Stimulated activated CD4-positive, alpha-beta T cell treated with anti-CD3 and anti-CD28 coated beads, Interleukin-12 subunit alpha, Interleukin-12 subunit beta, amount 100 ng/mL, for 24 hours (primary cell): ENCODE measurements at places on chromosomes 2 and 18.

DNA sequence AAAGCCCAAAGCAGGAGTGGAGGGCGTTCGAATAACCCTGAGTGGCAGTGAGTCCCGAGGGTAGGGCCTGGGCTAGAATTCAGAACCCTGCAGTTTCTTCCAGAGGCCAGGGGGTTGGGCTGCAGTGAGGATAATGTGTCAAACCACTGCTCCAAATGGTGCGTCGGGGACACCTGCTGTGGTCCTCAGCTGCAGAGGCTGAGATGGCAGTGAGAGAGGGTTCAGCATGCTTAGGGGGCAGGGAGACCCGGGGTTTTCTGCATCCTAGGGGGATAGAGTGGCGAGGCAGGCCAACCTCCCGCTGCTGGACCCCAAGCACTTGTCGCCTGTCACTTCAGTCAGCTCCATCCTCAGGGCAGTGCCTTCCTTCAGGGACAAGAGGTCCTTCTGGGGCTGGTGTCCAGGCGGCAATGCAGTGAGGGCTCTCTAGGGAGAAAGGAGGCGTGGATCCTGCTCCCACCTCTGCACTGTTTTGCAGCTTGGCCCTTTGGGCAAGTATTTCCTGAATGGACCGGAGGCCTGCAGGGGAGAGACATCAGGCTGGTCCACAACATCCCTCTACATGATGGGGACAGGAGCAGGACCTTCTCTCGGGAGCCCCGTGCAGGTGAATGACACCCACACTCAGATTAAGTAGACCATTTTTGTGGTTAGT lies 8.4 kb upstream of the NTSR2 start:
- DNase-seq, result no peak

DNA sequence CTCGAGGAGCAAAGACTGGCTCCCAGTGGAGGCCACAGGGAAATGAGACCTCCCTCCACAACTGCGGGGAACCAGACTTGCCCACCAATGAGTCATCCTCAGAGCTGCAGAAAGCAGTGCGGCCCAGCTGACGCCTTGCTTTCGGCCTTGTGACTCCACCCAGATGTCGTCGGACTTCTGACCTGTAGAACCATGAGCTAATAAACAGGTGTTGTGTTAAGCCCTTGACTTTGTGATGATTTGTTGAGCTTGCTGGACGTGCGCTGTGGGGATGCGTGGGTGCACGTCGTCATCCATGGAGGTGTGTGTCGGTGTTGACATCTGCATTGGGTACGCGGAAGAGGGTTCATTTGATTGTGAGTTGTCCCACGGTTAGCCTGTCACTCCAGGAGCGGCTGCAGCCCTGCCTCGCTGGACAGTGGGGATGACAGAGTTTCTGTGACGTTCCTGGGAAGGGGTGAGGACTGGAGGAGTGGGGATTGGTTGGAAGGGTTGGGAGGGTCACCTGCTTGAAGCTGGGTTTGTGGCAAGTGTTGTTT lies 154.1 kb downstream of the SH3BP4 start:
- DNase-seq, result no peak

GRCh38 chr2:119025013-119025412 lies 83.0 kb downstream of the MARCO start:
- DNase-seq, result no peak

DNA sequence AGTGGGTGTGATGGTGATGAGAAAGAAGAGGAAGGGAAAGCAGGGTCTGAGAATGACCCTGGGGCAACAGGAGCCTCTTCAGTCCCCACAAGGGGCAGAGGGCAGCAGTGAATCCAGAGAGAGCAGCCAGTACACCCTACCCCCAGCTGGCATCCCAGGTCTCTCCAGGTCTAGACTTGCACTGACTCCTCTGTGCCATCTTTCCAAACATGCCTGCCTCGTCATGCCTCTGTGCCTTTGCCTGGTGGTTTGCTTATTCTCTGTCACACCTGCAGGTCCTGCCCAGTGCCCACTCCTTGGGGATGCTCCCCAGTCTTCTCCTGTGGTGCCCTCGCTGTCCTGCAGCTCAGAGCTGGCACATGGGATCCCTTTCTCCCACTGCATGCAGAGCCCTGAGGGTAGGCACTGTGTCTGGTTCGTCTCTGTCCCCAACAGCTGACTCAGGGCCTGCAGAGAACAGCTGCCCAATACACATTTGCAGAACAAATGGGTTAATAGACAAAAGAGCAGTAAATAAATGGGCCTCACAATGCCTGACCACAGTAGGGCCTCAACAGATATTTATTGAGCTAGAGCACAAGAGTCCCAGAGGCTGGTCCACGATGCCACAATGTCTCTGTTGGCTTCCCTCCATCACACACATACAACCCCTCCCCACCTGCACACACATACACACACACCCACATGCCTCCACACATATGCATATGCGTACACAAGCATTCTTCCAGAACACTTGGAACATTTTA lies 89.8 kb downstream of the HS1BP3 start:
- no peak for DNase-seq

DNA sequence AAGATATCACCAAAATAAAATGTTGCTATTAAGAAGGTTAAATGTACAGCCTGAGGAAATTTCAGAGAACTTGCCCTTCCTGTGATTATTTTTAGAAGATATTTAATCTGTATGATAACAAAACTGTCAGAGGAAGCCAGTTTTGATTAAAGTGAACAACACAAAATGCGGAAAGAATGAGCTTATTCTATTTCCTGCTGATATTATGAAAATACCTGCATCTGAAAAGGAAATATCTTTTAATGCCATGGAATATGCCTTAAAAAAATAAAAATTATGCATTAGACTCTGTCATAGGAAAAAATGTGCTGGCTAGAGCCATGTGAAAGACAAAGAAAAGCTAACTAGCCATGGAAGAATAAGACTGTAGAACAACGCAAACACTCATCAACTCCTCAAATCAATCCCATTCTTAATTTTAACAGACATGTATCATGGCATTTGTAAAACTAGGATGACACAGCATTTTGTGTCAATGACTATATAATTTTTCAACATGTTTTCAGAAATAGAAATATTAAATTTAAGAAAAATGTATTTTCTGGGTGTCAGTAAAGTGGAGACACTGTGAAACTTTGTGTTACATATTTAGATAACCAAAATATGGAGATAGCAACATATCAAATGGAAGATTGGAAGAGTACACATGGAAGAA lies 1768.2 kb downstream of the SUCLG1 start:
- DNase-seq, result no peak

DNA sequence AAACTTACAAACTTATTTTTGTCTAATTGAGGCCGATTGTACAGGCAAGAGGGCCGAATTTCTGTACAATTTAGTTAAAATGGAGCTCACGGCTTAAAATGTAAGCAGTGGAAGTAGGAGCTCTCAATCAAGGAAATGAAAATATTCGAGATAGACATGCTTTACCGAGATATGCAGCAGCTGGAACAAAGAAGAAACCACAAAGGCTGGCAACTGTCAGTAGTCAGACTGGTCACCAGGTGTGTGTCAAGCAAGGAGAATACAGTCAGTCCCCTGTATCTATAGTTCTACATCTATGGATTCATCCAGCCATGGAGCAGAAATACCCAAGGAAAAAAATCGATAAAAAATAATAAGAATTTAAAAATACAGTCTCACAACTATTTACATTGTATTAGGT lies 122.6 kb downstream of the WDSUB1 start:
- DNase-seq, result no peak

GRCh38 chr2:119338826-119339561 lies 27.6 kb downstream of the C2orf76 start:
- DNase-seq, result no peak

DNA sequence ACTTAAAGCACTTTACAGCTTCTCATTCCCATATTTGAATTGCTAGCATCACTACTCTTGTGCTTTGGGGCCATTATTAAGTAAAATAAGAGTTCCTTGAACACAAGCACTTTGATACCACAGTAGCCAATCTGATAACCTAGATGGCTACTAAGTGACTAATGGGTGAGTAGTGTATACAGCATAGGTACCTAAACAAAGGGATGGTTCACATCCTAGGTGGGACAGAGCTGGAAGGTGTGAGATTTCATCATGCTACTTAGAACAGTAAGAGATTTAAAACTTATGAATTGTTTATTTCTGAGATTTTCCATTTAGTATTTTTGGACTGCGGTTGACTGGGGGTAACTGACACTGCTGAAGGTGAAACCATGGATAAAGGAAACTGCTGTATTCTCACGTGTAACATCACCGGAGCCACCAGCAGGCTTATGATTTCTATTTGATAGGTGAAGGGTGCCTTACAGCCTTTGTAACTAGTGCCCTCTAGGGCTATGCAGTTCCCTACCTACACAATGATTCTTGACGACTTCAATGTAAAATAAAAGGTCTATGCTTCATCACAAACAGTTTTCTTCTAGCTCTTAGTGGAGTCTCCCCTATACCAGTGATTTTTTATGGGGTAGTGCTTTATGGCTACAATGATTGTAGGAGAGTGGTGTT lies 22.1 kb upstream of the CRIM1 start:
- no peak for DNase-seq

GRCh38 chr18:3585656-3586509 lies 135.9 kb downstream of the TGIF1 start:
- DNase-seq, result no peak

- DNase-seq, result no peak
Measured at GRCh38 chr2:88066543-88066942, 1.1 kb upstream of the SMYD1 start.

DNA sequence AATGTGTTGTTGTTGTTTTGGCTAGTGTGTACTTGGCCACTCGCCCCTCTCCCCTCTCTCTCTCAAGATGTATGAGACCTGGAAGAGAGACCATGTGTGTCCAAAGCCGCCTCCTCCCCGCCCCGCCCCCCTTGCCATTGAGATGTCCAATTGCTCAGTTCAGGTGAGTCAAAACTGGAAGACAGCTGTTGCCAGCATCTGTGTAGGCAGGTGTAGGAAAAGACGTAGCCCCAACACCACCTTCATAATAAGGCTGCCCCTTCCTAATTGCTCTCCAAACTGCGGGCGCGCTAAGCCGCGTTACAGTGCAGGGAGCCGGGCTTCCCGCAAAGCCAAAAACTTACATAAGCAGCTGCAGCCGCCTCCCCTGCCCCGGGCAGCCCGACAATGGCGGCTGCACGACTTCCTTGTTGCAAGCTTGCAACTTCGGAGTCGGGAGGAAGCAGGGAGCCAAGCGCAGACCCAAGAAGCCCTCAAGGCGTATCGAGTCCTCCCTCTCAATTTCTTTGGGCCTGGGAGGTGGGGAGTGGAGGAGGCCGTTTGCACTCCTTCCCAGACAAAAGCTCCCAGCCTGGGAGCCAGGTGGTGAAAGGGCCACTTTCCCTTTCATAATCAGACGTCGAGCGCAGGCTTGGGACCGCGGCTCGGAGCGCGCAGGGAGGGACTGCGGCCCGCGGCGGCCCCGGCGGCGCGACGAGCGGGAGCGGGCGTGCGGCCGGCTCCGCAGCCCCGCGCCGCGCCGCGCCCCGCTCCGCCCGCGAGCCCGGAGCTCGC lies 882 bp downstream of the ZBTB14 start:
- peak; percentile 37 for DNase-seq

- no peak for DNase-seq
Measured at GRCh38 chr2:38381381-38382143, 4.5 kb upstream of the ATL2 start.

DNA sequence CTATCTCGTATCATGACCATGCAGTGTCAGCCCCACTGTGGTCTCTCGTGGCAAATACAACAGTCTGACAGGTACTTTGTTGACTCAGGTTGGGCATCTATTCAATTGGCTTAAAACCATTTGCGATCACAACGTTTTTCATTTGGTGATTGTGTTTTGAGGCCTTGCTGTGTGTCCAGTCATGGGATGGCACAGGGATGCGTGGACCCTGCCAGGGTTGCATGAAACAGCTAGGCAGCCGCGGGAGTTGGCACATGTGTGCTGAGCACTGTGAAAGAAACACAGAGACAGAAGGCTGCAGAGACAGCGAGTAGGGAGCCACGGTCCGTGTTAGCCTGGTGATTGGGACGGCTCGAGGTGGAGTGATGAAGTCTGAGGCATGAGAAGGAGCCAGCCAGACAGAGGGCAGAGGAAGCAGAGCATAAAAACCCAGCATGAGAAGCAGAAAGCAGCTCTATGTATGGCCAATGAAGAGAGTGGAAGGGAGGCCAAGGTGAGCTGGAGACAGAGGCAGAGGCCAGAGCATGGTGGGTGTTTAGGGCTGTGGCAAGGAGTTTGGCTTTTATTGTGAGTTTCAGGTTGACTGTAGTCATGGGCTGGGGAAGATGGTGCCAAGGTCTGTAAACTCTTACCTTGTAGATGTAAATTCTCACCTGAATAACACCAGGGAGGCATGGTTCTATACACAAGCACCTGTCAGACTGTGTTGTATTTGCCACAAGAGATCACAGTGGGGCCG lies 31.8 kb upstream of the IL1R1 start:
- DNase-seq, result no peak

- no peak for DNase-seq
Measured at GRCh38 chr2:110992886-110993285, 127.8 kb upstream of the BCL2L11 start.

- no peak for DNase-seq
Measured at GRCh38 chr18:35322486-35323458, 21.4 kb downstream of the ZNF24 start.

- no peak for DNase-seq
Measured at GRCh38 chr2:191382801-191383200, 137.6 kb downstream of the MYO1B start.

GRCh38 chr2:186919296-186919695 lies 70.3 kb upstream of the ZSWIM2 start:
- DNase-seq, result no peak

- DNase-seq, result no peak
Measured at GRCh38 chr2:97645112-97645694, 659 bp upstream of the COX5B start.

DNA sequence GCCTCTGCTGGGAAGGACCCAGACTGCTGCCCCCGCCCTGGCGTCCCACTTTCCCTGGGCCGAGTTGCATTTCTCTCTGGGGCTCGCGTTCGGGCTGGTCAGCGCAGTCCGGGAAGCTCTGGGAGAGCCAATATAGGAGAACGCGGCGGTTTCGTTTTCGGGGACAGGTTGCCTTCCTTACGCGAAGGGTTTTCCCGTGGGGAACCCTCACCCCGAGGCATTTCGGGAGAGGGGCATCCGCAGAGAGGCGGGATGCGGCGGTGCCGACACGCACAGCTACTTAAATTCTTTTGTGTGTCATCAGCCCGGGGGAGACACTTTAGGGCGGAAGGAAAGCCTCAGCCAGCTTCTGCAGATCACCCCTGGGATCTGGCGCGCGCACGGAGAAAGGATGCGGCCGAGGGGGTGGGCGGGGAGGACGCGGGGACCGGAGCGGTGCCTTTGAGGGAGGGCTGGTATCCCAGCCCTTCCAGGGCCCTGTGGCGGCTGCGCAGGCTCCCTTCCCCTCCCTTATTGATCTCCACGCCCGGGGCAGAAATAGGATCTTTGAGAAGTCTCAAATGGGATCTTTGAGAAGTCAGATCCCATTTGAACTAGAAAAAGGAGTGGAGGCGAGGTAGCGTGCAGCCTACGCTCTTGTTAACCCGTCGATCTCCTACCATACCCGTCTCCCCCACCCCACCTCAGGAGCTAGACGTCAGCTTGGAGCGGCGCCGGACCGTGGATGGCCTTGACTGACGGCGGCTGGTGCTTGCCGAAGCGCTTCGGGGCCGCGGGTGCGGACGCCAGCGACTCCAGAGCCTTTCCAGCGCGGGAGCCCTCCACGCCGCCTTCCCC lies 1.2 kb downstream of the GATA6 start:
- no peak for DNase-seq
